Cortex of kidney (tissue), 1 donor: ENCODE measurements at places on chromosomes 2 and 18.

GRCh38 chr18:49170925-49171505 is 220.2 kb upstream of the SMAD7 start:
- DNase-seq = no peak

DNA sequence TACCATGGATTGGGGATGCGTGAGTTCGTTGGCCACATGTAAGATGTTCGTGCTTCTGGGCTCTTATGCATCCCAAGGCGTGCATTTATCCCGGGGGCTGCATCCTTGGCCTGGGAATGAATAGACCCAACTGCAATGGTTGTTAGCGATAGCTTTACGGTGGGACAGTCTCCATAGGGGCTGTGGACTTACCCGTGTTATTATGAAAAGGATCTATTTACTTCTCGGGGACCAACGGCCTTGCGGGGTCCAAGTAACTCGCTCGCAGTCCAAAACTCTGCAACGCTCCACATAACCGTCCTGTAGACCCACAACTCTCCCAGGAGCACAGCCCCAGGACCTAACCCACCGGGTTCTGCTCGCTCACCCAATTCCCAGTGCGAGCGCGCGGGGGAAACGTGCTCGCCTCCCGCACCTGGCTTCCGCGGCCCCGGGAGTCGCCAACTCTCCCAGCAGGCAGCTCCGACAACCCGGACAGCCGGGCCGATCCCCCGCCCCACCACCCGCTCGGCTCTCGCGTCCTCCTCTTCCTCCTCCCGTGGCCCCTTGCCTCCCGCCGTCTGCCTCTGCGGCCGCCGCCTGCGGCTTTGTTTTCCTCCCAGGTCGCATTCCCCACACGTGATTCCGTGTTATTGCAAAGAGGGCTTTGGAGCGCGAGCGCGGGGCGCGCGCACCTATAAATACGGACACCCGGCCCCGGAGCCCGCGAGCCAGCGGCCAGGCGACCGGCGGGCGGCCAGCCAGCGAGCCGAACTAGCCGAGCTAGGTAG is at the start of gene CABLES1:
Gene CABLES1, plus strand, starts transcription at position 706 of the 770 bp plus-strand sequence. CDS start 278 bp downstream, outside the sequence.
- no peak for DNase-seq

DNA sequence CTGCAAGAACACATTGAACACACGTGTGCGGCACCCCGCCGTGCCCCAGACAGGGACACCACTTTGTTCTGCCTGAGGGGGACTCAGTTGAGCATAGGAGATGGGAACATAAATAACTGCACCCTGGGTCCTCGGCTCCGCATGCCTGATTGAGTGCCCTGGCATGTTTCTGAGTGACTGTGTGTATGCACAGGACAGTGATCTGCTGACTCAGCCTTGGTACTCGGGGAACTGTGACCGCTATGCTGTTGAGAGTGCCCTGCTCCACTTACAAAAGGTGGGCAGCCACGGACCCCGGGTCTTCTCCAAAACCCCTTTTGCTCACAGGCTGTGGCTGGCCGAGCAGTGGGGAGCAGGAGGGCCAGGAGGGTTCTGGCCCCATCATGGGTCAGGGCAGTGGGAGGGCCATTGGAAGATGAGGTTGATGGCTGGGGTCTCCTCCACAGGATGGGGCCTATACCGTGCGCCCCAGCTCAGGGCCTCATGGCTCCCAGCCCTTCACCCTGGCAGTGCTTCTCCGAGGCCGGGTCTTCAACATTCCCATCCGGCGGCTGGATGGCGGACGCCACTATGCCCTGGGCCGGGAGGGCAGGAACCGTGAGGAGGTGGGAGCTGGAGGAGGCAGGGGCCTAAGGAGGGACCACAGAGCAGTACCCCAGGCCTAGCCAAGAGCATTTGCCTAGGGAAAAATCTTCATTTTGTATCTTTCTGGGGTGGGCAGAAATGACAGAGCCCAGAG is 16.9 kb downstream of the SH2D6 start:
- DNase-seq = no peak

DNA sequence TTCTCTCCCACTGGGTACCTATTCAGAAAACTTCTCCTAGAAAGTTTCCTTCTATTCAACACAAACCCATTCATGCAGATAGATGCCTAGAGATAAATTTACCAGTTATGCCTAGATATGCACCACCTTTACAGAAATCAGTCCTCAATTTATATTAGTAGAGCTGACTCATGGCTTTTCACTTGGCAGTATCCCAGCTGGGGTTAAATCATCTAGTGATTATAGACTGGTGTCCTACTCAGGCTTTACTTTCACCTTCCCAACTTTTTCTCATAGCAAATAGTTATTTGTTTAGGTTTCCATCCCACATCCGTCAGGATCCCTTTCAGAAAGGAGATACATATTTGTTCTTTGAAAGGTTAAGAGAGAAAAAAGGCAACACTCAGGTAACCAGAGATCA is 124.5 kb downstream of the AQP4 start:
- DNase-seq = no peak

DNA sequence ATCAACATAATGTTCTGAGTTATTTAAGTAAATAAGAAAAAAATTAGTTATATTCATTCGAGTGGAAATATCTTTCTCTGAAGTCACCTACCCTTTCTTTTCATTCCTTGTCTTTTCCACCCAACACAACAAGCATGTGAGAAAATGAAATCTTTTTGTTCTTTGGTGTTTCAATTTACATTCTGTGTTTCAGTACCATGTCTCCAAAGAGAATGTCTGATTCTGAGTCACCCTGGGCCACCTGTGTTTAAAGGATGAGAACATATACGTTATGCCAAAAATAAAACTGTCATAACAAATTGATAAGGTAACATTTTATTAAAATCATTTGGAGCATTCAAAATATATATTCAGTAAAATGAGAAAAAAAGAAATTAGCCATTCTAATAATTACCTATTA is 470.8 kb downstream of the ZNF804A start:
- no peak for DNase-seq

- no peak for DNase-seq
Observed at GRCh38 chr18:48186861-48187260, 222.3 kb downstream of the ZBTB7C start.

DNA sequence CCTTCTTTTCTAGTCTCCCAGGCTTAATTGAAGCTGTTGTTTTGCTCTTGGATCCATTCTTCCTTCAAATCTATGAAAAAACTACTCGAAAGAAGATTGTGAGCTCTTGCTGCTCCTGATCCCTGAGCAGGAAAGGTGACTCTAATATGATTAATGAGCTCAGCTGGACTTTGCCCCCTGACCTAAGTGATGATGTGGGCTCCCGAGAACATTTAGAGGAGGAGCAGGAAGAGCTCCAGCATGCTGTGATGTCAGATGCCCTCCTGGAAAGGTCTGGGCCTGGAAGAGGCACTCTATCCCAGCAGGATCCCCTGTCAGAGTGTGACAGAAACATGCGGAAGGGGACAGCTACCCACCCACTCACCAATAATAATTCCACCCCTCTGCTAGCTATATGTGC is 117.9 kb upstream of the PELI1 start:
- no peak for DNase-seq

DNA sequence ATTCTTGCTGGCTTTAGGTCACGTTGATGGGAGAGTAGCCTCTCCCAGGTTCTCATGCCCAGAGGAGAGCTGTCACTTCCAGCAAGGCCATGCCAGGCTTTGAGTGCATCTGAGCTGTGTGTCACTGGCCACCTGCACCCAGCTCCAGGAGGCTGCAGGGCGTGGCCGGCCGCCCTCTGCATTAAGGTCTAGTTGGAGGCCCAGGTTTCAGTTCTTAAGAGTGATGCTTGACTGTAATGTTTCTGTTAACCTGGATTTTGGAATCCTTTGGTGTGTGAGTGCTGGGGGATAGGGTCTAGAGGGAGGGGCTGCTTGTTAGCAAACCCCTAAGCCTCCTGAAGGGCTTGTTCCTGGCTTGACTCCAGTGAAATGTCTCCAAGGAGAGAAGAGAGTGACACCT is 140.1 kb downstream of the ACOXL start:
- DNase-seq = no peak

- DNase-seq = no peak
Observed at GRCh38 chr2:3575534-3576262, 638 bp downstream of the RPS7 start.

- DNase-seq = no peak
Observed at GRCh38 chr18:22344908-22345670, 72.6 kb downstream of the CTAGE1 start.

- DNase-seq = no peak
Observed at GRCh38 chr18:47944972-47945852, 14.8 kb upstream of the SMAD2 start.

GRCh38 chr2:15675456-15676195 is 84.0 kb downstream of the DDX1 start:
- DNase-seq = no peak

DNA sequence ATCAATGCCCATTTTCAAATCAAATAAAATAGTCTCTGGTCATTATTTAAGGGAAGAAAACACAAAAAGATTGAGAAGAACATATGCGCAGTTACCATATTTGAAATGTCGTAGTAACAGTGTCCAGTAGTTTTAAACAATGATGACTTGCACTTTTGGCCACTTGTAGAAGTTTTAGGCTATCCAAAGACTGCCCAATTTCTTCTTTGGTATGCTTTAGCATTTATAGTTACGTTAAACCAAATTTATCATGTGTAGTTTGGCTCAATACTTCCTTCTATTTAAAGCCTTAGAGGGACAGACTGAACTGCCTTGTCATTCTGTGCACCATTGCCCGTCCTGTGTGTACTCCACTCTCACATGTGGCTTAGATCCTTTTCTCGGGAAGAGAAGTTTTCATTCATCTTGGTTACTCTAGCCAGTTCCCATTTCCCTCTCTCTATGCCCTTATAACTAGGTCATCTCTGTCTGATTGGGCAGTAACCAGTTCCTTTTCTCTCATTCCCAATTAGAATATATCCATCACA is 84.8 kb upstream of the TTN start:
- no peak for DNase-seq

- DNase-seq = no peak
Observed at GRCh38 chr2:215829261-215829660, 184.1 kb downstream of the MREG start.

DNA sequence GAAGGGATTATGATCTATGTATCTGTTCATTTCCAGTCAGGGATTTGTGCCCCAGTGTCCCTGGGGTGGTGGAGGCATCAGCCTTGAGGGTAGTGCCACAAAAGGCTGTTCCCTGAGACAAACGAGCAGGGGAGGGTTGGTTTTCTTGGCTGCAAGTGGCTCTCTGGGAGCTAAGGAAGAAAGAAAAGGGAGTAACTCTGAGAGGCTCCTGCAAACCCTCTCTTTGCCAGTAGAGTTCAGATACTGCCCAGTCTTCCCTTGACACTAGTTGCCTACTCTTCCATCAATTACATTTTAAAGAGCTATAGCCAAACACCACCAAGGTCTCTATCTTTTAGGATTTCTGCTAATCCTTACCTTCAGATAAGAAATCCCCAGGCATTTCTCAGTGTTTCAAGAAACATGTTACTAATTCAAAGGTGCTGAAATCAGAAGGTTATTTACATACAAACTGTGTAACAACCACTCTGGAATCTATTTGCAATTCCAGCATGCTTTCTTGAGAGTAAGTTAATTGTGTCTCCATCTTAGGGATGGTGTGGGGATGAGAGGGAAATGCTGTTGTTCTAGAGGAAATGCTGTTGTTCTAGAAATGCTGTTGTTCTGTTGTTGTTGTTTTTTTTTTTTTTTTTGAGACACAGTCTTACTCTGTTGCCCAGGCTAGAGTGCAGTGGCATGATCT is 18.7 kb upstream of the KCTD1 start:
- DNase-seq = no peak

- no peak for DNase-seq
Observed at GRCh38 chr2:121080013-121080772, 204.8 kb downstream of the TFCP2L1 start.

DNA sequence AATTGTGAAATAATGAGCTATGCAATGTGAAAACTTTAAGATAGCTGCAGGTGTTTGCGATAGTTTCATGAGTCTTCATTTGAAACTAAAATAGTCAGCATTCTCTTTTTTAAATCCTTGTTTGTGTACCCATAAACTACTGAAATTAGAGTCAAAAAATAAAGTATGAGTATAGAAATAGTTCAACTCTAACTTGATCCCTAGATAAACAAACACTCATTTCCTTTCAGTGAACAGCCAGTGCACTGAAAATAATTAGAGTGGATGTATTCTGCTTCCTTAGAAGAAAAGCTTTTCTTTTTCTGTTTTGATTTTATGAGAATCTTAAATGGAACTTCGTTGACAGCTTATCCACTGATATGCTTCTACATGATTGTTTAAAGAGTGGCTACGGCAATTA is 1033.4 kb downstream of the SOCS6 start:
- DNase-seq = no peak

- no peak for DNase-seq
Observed at GRCh38 chr2:134549104-134549503, 169.7 kb downstream of the TMEM163 start.

DNA sequence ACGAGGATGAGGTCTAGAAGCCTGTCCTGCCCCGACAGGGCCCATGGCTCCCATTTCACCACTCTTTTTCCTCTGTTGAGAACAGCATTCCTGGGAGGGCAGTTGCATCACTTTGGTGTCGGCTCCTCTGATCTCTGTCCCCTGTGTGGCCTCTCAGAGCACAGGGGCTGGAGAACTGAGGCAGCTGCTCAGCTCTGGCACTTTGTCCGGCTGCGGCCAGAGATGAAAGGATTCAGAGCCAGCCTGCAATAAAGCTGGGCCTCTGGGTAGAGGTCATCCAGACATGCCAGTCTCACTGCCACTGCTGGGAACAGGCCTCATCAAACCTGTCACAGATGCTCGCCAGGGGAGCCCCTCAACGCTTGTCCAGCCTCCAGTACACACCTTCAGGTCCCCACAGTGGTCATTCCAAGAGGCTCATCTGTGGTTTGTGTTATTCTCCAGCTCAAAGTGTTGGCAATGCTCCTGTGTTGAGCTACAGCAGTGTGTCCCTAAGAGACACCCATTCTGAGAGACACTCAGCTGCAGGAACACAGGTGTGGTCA is 13.1 kb upstream of the ROCK2 start:
- DNase-seq = no peak

GRCh38 chr2:105537920-105538319 is 139.1 kb upstream of the FHL2 start:
- DNase-seq = no peak

DNA sequence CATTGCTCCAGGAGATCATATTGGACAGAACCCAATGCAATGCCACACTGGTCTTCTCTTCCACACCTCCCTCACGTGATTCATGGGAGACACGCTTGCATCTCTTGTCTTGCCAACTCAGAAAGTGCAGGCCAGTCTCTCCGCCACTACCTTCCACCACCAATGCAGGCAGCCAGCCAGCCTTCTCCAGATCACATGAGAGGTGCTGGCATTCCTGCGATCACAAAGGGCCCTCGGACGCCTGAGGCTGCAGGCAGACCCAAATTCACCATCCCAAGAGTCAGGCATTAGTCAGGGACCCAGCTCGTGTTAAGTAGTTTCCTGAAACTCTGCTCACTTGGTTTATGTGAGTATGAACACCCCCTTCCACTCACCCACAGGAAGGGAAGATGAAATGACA is 437.0 kb upstream of the ETAA1 start:
- no peak for DNase-seq
